ENCODE measurements at places on chromosomes 3 and 15.

DNA sequence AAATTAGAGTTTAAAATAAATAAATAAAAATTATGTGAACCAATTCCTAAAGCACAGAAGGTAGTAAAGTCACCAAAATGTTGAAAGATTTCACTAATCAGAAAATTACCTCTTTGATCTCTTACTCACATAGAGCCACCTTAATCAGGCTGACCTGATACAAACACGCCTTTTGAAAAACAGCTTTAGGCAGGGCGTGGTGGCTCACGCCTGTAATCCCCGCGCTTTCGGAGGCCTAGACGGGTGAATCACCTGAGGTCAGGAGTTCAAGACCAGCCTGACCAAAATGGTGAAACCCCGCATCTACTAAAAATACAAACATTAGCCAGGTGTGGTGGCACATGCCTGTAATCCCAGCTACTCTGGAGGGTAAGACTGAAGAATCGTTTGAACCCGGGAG is 1197.3 kb downstream of the ROBO1 start:
- DNase-seq = no peak

DNA sequence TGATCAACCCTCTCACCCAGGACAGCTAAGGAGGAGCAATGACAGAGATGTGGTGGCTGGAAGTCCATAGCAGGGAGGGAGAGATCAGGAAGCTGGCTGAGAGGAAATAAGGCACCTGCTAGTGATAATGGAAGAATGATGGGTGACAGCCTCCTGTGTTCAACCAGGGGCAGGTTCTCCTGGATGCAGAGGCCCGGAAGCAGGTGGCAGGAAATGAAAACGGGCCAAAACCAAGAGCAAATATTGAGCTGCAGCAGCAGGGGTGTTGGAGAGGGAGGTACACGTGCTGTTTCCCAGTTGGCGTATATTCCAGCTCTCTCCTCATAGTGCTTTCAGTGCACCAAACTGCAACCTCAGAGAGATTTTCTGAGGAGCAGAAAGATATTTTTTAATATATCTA is 213.4 kb upstream of the TBL1XR1 start:
- peak; percentile 91 for DNase-seq

DNA sequence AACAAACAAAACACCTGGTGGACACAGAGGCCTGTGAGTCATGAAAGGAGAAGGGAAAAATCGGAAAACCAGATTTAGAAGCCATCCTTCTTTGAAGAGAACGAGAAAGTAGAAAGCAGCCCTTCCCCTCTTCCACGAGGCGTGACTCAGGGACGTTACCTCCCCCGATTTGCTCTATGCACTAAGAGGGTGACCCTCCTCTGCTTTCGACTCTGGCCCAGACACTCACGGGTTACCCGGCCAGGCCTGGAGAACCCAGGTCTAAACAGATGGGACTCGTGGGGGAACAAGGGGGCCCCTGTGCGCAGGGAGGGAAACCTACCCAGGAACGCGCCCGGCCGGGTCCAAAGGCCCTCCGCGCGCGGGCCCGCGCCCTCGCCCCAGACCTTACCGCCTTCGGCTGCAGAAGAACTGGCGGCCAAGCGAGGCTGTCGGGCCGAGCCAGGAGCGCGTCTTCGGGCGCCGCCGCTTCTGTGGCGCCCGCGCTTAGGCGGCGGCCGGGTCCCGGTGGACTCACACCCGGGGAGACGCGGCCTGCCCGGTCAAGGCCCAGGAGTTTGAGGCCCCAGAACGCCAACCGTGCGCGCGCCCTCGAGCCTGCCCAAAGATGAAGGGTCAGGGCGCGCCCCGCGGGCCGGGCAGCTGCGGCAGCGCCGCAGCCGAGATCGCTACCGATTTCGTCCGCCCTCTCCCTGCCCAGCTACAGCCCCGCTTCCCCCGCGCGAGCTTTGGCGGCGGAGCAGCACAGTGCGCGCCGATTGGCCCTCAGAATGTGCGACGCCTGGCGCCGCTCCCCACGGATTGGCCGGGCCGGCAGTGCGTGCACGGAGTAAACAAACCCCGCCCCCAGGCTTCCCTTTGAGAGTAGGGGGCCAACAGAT is at the start of gene TFDP2:
TSS of gene TFDP2 (minus strand) at position 753 of the 881 bp plus-strand sequence. CDS start 47,795 bp downstream, outside the sequence.
- peak; percentile 78 for DNase-seq

- no peak for DNase-seq
Observed at GRCh38 chr15:25169318-25169717, 214.5 kb downstream of the SNRPN start.

DNA sequence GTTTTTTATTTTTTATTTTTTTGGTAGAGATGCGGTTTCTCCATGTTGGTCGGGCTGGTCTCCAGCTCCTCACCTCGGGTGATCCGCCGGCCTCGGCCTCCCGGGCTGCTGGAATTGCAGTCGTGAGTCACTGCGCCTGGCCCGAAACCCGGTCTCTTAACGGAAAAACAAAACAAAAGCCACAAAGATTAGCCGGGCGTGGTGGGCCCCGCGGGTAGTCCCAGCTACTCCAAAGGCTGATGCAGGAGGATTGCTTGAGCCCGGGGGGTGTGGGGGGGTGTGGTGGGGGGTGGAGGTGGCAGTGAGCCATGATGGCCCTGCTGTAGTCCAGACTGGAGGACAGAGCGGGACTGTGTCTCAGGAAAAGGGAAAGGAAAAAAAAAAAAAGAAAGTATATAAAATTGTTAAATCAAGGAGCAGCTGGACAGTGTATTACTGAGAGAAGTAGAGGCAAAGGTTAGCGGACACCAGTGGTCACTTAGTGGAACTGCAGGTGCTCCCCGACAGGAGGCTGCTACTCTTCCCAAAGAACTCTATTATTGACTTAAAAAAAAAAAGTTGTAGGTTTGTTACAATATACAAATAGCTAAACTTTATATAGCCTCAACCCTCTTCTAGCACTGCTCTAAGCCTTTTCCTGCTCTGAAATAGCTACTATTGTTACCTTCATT is 30.3 kb upstream of the TUBGCP5 start:
- DNase-seq = no peak

DNA sequence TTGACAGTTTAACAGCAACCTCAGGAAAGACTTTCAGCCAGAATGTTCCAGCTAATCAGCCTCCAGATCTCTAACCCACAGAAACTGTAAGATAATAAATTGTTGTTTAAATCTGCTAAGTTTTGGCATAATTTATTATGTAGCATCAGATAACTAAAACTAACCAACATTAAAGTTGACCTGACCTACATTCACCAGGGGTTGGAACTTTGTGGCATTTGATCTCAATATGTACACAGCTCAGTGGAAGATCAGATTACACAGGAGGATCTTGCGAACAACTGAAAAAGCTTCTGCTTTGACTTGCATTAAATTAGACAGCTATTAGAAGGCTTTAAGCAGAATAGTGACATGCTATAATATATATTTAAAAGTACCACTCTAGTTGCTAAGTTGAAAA is 91.4 kb upstream of the POU1F1 start:
- no peak for DNase-seq

DNA sequence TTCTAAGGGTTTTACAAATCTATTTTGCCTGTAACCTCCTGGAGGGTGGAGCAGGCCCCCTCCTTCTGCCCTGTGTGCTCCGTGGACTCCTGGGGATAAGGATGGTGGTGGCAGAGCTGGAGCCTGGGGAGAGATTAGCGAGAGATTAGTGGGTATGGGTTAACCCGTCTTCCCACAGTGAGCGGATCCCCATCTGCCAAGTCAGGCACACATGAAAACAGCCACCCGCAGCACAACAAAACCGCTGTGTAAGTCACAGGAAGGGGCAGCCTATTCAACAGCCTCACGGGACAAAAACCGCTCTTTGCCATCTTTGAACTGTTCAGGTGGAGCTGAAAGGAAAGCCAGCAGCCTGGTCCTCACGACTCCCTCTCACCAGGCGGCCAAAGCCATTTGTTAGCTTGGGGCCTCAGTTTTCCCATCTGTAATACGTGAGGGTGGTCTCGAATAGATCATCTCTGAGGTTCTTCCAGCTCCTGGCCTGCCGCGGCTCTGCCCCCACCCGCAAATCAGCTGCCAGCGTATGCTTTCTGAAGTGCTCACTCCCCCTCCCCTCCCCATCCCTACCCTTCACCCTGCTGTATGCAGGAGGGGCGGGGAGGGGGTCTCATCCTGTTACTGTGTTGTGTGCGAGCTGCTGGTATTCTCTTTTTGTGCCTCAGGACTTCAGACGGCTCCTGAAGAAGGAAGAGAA is 43.6 kb downstream of the PDIA5 start:
- DNase-seq = no peak

DNA sequence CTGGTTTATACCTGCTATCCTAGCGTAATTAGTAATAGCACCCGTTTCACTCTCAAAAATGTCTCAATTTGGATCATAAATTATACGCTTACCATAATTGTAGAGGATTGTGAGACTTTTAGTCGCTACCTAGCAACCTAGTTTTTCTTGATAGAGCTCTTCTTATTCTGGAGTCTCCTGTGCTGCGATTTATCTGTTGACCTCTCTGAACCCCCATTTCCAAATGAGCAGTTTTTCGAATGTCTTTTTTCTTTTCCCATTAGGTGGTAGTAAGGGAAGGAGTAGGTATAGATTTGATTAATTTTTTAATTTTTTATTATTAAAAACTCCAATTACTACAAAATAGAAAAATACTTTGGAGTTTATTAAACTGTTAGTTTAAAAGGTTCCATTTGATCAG is 10.6 kb downstream of the SETD5 start:
- DNase-seq = no peak

DNA sequence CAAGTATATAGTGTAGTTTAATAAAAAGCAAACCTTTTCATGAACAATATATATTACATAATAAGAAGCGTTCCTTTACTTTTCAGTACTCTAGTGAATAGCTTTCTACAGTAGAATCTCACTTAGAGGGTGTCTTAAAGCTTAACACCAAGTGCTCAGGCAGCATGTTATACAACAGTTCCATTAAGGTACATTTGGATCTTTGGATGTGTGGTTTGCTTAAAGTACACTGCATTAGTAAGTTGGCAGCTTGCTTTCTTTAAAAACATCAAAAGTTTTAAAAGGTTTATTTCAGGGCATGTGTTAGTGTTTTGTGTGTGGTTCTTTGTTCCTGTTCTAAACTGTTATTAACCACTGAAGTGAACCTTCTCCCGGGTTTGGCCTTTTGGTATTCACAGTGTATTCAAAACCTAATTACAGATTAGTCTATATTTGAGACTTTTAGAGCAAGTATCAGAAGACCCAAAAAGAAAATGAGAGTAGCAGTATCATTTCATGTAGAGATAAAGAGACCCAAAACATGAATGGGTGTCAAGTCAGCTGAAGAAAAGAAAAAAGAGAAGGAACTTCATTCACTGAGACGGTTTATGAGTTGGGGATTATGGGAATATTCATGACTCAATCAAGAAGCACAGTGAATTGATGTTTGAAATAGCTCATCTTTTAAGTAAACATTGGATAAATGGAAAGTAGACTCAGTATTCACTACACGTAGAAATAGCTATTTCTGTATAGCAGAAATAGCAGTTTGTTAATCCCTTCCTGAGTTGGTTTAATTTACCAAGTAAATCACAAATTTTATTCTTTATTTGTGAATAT is 93.9 kb downstream of the OPA1 start:
- no peak for DNase-seq

DNA sequence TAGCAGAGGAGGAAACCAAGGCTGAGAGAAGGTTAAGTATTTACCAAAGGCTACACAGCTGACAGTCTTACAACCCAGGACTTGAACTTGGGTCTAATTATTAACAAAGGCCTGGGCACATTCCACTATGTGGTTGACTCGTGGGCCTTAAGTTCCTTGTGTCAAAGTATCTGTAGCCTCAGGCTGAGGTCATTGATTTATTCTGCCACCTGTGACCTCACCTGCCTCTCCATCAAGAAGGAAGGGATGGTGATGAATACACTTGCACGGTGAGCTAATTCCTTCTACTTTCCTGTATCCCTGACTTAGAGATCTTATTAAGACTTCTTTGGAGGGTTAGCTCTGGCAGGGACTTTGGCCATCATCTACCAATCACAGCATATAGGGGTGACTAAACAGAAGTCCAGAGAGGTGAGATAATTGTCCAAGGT is 19.9 kb upstream of the LRRC58 start:
- DNase-seq = no peak

DNA sequence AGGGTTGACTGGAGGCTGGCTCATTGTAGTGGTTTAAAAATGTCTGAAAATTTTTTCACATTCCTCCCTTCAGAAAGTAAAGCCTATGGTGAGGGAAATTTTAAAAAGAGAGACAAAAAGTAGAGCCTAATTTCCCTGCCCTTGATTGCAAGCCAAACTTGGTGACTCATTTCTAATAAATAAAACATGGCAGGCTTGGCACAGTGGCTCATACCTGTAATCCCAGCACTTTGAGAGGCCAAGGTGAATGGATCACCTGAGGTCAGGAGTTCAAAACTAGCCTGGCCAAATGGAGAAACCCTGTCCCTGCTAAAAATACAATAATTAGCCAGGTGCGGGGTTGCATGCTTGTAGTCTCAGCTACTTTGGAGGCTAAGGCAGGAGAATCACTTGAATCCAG is 18.9 kb upstream of the ARRDC4 start:
- no peak for DNase-seq

GRCh38 chr15:70383856-70384255 is 286.1 kb upstream of the TLE3 start:
- DNase-seq = no peak

DNA sequence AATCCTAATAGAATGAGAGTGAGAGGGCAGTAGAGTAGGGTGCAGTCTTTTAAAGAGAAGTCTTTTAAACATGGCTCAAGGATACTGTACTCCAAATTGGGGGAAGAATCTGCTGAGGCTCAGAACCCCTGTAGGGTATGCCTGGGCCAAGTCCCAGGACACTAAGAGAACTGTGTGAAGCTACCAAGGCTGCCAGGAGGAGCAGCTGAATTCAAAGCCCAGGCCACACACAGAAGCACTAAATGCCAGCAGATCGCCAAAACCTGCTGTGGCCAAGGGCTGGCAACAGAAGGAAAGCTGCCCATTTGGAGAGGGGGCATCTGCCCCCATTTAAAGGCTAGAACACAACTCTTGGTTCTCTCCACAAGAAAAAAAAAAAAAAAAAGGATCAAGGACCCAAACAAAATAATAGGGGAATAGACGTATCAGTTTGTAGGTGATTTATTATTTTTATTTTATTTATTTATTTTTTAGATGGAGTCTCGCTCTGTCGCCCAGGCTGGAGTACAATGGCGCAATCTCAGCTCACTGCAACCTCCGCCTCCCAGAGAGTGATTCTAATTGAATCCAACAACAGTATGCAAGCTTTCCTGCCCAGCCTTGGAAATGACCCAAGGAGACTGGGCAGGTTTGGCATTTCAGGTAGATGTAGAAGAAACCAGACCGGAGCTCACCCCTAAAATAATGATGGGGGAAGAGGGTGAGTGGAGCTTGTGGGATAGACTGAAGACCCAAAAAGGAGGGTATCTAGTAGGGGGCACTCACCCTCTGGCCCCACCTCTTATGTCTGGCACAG is 279.0 kb upstream of the WNT5A start:
- DNase-seq = no peak

DNA sequence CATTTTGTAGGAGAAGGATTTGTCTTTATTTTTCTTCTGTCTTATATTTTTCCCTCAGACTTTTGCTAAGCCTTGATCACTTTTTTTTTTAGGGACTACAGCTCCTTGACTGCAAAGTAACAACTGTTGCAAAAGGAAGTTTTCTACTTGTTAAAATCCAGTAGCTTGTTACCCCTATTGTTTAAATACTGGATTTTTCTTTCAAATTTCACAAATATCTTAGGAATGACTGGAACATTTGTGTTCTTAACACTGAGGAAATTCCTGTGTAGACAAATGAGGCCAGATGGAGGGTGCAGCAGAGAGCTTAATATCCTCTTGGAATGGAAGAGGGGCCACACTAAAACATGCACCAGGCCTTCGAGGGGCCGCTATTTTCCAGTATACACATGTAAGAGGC is 3.2 kb upstream of the PGPEP1L start:
- no peak for DNase-seq
